Activated T-cell treated with anti-CD3 and anti-CD28 coated beads, Interleukin-2, amount 50 U/mL, for 24 hours (primary cell): ENCODE measurements at places on chromosomes 5 and 9.
A peak's percentile ranks its signal among the peaks of the same experiment; 100 is the strongest.

DNA sequence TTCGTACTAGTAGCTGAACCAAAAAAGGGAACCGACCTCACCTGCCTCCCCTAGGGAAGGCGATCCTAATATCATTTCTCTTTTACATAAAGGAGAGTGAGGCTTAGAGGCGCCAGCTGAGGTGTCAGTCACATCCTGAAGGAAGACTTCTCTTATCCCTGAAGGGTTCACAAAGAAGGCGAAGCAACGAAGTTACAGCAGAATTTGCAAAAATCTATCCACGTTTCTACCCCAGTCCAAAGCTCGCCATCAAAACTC lies 598 bp upstream of the KIAA1191 start:
- DNase-seq = no peak

DNA sequence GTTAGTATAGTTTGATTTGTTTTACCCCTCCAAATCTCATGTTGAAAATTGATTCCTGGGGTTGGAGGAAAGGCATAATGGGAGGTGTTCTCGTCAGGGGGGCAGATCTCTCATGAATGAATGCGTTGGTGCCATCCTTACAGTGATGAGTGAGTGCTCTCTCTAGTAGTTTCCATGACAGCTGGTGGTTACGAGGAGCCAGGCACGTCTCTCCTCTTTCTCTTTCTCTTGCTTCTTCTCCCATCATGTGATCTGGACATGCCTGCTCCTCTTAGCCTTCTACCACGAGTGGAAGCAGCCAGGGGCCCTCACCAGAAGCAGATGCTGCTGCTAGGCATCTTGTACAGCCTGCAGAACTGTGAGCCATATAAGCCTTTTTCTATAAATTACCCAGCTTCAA lies 454.1 kb downstream of the EFNA5 start:
- DNase-seq = no peak

GRCh38 chr9:69975681-69976080 lies 68.0 kb upstream of the MAMDC2 start:
- no peak for DNase-seq

DNA sequence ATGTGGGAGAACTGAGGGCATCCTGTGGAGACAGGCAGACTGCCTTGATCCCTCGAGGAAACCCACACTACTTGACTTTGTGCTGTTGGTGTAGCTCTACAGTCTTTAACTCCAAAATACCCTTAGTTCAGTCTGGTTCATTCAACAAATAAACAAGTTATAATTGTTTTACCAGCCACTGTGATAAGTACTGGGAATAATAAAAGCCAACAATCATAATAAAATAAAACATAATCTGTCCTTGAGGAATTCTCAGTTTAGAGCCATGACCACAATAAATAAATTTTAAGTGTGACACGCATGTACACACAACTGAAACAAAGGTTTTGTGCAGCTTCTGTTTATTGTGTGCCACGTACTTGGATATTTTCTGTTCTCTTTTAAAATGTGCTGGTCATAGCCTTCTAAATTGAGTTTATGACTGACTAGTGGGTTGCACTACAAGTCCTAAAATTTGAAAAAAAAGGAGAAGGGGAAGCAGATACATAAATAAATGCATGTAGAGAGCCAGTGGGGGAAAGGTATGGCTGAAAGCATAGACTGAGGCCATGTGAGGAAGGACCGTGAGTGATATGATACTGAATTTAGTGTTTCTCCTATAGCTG lies 6.2 kb upstream of the SCAMP1 start:
- DNase-seq = no peak

GRCh38 chr5:75568202-75568601 lies 43.1 kb upstream of the ANKDD1B start:
- DNase-seq = no peak

DNA sequence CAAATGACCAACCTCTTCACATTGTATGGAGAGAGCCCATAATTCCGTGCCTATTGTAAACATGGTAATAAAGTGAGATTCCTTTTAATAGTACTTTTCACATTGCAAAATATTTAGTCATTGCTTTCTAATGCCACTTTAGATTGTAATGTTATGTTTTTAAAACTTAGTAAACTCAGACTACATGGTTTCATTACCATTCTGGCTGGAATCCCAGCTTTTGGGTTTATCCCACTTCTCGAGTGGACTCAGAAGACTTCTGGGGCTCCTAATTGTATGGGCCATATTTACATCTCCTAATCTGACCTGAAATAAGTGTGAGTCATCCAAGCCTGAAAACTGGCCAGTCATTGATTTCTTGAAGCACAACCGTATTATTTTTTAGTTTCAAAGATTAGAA lies 217.6 kb downstream of the CAAP1 start:
- DNase-seq = no peak

DNA sequence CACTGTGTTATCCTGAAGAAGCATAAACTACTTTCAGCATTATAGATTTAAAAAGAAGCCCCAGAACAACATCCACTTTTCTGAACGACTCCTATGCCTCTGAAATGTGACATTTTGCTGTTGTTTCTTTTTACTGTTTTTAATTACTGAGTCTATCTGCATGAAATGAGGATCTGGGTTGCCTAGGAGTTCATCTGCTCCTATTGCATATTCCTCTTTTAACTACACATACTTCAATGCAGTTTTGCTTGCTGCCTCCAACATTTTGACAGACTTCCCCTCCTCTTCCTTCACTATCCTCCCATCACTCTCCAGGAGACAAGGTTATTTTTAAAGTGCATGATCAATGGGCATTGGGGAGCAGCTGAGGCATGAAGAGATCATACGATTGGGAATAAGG lies 164.5 kb downstream of the TMC1 start:
- no peak for DNase-seq

DNA sequence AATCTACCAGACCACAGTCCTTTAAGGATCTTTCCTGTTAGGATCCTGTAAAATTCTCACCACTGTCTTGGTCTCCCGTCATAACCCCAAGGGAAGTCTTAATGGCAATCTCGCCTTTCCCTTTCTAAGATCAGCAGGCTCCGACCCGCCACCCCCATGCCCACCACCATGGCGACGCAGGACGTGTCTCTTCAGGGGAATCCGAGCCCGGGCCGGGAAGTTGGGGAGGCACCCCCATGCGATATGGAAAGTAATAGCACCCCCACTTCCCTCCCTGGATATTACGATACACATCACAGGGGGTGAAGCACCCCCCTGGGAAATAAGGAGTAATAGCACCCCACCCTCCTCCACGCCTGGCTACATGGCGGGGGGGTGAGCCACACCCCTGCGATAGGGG lies 8.3 kb upstream of the STK32A start:
- DNase-seq = no peak

- no peak for DNase-seq
These were observed 94.2 kb downstream of the DPYSL3 start for GRCh38 chr5:147415651-147416050.

DNA sequence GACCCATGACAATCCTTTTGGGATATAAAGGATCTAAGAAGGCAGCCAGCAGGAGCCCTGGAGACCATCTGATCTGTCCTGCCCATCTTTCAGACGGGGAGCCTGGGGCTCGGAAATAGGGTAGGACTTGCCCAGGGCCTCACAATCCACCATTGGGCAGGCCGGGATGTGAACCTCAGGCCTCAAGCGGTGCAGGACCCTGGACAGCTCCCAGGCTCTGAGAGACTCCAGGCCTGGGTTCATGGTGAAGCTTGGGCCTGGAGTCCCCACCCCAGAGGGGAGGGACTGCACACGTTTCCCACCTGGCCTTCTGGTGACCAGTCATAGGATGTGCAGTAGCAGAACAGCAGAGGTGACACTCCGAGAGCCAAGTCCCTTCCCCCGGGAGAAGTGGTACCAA lies 36.6 kb upstream of the RAPGEF1 start:
- peak; percentile 38 for DNase-seq

DNA sequence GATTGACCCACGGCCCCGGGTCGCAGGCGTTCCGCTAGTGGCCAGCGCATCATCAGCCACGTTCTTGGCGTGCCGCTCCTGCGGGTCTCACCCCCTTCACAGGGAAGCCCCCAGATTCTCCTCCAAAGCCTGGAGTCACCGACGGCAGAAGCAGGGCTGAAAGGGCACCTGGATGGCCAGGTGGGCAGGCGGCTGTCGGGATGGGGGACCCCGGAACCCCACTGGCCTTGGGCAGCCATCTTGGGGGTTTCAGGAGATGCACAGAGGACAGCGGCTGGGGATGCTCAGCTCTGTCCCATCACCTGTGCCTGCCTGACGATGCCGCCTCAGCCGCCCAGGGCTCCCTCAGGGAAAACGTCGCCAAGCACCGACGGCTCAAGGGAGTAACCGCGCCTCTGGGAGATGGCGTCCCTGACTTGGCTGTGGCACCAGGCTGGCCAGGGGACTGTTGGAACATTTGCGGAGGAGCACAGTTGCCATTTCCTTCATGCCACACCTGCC lies 14.1 kb upstream of the SLC9A3 start:
- no peak for DNase-seq

GRCh38 chr9:89664896-89665329 lies 60.1 kb downstream of the GADD45G start:
- no peak for DNase-seq

GRCh38 chr5:81884871-81885270 lies 87.0 kb upstream of the ATG10 start:
- DNase-seq = no peak

- DNase-seq = no peak
These were observed 2.2 kb upstream of the ALDOB start for GRCh38 chr9:101437806-101438232.

DNA sequence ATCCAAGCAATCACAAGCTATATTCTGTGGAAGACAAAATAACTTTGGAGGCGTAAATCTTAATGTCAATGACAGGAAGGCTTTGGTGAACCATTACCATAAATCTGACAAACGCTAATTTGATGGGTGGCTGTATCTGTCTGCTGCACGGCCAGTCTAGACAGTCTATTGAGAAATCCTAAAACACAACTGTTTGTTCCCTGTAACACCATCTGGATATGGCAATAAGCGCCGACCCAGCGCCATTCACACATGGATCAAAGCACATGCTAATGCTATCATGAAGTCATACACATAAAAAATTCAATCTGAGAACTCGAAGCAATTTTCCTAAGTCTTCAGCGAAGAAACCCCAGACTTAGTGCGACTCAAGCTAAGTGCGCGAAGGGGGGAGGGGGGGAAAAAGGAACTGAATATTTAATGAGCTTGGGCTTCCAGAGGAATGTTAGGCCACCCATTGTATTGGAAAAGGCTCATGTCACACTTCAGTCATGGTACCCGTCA lies 95.1 kb downstream of the ARL15 start:
- no peak for DNase-seq

DNA sequence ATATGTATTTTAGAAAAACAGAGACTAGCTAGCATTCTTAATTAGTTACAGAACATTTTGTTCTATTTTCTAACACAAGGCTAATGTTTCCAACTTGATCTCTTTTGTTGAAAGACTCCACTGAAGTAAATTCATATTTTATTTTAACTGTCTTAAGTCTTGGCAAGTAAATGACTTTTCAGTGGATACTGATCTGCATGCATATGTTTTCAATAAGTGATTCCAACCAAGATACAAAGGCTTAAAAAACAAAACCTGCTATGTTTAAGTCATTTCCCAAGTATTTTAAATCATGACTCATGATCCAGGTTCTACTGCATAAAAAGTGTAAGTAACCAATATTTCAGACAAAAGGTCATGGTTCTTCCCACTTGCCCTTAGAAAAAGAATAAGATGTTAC lies 5.7 kb downstream of the CDO1 start:
- DNase-seq = no peak

- no peak for DNase-seq
These were observed 4.8 kb downstream of the KIAA0825 start for GRCh38 chr5:94613583-94613982.

GRCh38 chr5:169905017-169905416 lies 75.3 kb downstream of the INSYN2B start:
- DNase-seq = no peak

- DNase-seq = no peak
These were observed 9.1 kb upstream of the PJA2 start for GRCh38 chr5:109418712-109419352.

- DNase-seq = no peak
These were observed 282.8 kb upstream of the TNC start for GRCh38 chr9:115400796-115401195.

DNA sequence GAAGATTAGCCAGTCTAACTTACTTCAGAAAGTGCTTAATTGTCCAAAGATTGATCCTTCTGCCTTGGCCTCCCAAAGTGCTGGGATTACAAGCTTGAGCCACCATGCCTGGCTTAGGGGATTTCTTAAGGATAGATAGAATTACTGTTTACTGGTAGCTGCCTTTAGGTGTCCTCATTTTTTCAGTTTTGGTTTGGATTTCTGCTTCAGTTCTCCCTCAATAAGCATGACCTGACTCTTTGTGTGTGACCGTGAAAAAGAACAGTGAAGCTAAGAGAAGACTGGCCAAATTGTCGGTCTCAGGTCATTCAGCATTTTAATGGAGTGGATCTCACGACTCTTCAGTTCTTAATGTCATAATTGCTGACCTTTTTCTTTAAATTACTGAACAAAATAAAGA lies 22.9 kb upstream of the CMYA5 start:
- no peak for DNase-seq

GRCh38 chr9:110537841-110538646 lies 41.5 kb downstream of the SVEP1 start:
- DNase-seq = no peak

DNA sequence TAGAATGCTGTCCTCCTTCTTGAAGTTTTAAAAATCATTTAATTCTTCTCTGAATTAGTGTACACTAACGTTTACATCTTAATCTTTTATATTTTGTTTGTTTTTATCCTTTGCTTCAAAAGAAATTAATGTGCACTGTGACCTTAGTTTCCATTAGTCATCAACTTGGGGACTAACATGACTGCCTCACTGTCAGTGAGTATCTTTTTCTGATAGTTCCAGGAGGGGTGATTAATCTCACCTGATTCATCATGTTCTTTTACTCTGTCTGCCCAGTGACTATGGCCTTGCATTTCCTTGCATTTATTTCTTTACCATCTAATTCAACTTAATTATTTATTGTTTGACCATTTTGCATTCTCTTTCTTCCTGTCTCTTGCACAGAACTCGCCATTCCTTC lies 33.4 kb upstream of the NR3C1 start:
- no peak for DNase-seq

DNA sequence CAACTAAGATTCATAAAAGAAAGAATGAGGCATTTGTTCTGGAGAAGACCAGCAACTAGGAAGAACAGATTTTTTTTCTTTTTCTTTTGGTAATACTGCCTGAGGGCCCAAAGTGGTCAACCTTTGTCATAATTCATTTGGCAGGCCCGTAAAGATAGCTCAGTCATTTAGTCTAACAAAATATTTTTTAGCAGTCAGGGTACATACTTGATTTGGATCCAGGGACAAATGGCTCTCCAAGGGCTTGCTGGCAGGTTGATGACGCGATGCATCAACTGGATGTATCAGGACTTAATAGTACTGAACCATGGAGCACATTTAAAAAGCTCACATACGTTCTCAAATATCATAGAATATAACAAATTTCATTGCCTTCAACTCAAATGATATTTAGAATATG lies 203.4 kb upstream of the ZNF608 start:
- no peak for DNase-seq

GRCh38 chr5:33105521-33105941 lies 335.2 kb upstream of the TARS1 start:
- no peak for DNase-seq

- DNase-seq = no peak
These were observed 4.1 kb downstream of the AKNA start for GRCh38 chr9:114383521-114384231.
